ENCODE measurements at places on chromosomes 5 and 9.

GRCh38 chr5:133825631-133826289 is 142.7 kb downstream of the C5orf15 start:
- peak; percentile 22 for DNase-seq

- DNase-seq = no peak
Observed at GRCh38 chr5:51398875-51399642, 15.8 kb downstream of the ISL1 start.

DNA sequence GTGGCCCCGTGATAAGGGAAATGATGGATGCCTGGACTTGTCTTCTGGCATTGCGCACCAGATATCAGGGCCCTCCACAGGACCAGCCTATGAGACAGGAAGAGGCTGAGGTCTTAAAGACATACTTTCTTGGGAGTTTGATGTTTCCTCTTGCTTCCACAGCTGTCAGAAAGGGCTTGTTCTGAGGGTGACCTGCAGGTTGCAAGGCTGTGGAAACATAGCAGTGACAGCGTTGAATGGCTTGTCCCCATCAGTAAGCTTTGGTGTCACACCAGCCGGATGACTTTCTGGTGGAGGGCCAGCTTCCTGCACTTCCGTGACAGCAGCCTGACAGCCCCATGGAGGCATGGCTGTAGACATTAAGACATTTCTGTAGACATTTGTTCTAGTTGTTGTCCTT is 143.2 kb downstream of the C9orf152 start:
- DNase-seq = no peak

- DNase-seq = no peak
Observed at GRCh38 chr9:115340314-115340713, 222.4 kb upstream of the TNC start.

DNA sequence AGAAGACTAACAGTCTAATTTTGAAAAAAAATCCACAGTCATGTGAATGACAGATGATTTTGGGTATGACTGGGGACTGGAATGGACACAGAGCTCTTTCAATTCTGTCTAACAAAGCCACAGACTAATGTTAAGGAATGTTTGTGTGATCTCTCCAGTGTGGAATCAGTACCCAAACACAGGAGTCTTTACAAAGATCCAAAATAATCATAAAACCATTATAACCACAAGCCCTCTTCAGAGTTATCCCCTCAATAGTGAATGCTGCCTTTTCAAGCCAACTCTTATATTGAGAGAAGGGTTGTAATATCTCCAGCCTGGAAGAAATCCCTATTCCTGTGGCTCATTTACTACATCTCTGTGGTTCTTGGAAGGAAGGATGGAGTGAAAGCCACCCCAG is 552.0 kb upstream of the CLINT1 start:
- DNase-seq = no peak

DNA sequence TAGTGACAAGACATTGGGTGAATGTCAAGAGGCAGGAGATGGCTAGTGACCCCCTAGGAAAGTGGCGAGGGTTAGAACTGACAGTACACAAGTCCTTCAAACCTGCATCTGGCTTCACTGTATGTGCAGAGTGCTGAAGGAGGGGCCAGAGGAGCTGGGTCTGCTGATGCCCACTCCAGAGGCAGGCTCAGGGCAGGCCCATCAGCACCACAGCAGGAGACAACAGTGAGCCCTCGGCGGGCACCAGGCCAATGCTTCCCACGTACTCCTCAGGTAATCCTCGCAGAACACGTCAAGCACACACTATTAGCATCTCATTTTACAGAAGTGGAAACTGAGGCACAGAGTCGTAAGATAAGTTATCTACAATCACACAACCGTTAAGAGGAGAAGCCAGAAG is 76.1 kb upstream of the SH3PXD2B start:
- no peak for DNase-seq

DNA sequence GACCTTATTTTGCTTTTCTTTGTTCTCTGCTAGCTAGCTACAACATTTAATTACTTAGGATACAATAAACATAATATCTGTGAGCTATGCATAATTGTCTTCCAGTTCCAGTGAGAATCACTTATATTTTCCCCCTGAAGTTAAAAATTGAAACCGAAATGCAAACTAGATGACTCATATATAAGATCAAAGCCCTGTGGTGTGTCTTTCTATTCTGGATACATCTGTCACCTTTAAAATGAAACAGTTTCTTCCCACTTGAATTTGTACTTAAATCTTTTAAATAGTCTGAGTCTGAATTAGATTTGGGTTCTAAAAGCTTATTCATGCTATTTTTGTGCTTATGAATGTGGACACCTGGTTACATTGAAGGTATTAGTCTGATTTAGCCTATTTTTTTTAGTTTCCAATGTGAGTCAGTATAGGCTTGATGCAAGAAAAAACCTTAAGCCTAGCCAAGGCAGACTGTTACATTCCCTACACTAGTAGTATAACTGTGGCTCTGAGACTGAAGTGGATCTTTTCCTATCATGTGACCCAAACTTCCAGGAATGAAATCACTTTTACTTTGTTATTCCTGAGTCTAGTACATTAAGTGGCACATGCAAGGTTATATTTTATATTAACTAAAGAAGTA is 703.5 kb upstream of the RGMB start:
- no peak for DNase-seq

GRCh38 chr9:98381311-98382103 is 126.1 kb upstream of the TBC1D2 start:
- no peak for DNase-seq

DNA sequence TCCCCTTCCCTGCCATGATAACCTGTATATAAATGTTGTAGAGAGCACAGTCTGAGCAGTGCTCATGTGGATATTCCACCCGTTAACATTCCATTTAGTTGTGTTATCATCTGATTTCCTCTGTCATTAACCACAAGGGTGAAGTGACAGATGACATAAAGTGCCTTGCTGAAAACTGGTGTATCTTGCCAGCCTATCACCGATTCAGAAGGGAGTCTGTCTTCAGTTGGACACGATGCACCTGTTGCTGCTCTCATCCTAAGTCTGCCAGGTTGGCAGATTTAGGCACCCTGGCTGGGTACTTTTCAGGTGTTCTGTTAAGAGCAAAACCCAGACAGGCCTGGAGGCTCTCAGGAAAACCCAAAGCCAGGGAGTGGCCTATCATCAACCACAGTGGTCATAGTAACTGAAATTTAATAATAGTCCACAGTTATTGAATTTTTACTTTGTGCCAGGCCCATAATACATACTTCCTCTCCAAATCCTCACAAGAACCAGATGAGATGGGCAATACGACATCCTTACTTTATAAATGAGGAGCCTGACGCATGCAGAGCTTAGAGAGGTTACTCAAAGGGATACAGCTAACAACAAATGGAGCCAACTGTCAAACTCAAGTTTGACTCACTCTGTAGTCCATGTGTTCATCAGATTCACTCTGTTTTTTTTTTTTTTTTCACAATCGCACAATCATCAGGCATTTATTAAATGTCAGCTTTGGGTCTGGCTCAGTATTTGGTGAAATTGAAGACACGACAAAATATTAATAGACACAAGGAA is 100.7 kb upstream of the SPRY4 start:
- no peak for DNase-seq

GRCh38 chr5:57037355-57037754 is 85.4 kb upstream of the MIER3 start:
- DNase-seq = no peak

DNA sequence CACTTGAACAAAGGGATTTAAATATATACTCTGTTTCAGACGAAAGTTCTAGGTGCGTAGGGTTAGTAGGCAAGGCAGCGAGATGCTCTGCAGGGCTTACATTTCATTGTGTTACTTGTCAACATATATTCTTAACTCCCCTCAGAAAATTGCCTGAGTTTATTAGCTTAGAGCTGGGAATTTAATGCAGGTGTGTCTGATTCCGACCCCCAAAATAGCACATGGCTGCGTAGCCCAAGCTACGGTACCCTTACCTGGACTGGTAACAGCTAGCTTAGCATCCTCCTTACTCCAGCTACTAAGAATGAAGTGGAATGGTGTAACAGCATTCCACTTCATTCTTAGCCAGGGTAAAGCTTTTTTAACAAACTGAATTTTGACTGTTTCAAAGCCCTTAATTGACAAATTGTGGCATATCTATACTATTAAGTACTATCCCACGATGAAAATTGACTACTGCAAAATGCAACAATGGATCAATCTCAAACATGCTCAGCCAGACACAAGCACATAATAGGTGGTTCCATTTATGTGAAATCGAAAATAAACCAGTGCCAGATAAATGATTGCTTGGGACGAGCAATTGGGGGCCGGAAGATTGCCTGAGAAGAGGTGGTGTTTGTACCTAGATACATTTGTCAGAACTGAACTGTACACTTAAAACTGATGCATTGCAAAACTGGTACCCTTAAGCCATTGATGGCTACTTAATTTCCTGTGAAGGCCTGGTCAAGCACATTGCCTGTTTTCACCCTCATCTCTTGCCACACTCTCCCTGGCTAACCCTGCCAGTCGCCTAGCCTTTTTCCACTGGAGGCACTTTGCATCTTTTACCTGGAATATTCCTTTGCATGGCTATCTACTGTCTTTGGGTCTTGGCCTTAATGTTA is 3.0 kb upstream of the FGF18 start:
- no peak for DNase-seq

DNA sequence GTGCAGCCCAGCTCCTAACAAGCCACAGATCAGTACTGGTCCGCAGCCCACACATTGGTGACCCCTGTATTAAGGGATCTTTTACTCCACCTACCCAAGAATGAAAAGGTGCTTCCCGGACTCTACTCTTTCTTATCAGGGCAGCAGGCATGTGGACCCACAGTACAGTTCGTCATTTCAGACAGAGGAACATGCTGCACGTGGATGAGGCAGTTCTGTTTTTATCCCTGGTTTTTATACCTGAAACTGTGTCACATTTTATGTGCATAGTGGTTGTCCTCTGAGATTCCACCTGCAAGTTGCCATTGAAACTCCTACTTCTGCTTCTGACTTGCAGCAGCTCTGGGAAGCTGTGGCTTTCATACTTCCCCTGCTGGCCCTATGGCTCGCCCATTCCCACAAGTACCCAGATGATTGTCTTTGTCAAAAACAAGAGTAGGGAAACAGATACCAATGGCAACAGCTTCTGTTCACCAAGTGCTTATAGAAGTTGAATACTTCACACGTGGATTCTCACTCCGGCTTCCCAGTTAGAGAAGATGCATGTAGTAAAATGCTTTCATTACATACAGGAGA is 208.0 kb downstream of the TRIO start:
- DNase-seq = no peak

DNA sequence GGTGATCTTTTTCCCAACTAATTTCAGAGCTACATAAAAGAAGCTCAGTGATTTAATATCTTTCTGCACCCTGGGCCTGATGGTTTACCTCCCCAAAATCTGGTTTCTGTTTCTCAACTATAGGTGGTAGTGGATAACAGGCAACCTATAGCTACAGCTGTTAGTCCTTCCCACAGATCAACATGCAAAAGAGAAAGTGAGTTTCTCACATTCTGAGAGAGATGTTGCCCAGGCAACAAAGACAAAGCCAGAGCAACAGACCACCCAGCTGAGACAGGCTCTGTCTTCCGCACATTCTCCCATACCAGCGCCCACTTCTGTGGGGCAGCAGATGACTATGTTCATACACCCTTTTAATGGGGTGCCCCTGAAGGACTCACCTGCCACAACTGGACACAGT is 40.7 kb upstream of the PPP2R2B start:
- DNase-seq = no peak

GRCh38 chr9:73133921-73134407 is 17.7 kb upstream of the ANXA1 start:
- DNase-seq = no peak

DNA sequence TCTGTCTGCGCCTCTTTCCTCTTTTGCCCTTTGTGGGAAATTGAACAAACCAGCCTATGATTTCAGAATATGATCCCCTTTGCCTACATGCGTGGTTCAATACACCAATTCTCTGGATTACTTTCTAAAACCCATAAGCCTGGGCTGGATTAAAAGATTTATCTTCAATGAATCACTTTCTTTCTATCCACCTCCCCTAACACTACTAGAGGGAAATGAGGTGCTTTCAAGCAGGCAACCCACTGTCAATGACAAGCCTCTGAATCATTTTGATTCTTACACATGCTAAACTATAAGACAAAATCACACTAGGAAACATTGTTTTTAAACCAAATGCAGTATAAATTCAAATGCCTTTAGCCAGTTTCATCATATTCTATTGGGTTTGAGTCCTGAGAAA is 257.5 kb downstream of the AGTPBP1 start:
- DNase-seq = no peak

GRCh38 chr5:16726538-16726946 is 109.7 kb upstream of the RETREG1 start:
- no peak for DNase-seq

GRCh38 chr9:70830618-70831017 is 290.8 kb downstream of the TRPM3 start:
- no peak for DNase-seq

DNA sequence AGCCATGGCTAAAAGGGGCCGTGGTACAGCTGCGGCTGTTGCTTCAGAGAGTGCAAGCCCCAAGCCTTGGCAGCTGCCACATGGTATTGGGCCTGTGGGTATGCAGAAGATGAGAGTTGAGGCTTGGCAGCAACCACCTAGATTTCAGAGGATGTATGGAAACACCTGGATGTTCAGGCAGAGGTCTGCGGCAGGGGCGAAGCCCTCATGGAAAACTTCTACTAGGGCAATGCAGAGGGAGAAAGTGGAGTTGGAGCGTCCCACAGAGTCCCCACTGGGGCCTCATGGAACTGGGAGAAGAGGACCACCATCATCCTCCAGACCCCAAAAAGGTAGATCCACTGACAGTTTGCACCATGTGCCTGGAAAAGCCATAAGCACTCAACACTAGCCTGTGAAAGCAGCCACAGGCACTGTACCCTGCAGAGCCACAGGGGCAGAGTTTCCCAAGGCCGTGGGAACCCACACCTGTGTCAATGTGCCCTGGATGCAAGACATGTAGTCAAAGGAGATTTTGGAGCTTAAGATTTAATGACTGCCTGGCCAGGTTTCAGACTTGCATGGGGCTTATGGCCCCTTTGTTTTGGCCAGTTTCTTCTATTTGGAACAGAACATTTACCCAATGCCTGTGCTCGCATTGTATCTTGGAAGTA is 65.9 kb downstream of the DMXL1 start:
- DNase-seq = no peak

DNA sequence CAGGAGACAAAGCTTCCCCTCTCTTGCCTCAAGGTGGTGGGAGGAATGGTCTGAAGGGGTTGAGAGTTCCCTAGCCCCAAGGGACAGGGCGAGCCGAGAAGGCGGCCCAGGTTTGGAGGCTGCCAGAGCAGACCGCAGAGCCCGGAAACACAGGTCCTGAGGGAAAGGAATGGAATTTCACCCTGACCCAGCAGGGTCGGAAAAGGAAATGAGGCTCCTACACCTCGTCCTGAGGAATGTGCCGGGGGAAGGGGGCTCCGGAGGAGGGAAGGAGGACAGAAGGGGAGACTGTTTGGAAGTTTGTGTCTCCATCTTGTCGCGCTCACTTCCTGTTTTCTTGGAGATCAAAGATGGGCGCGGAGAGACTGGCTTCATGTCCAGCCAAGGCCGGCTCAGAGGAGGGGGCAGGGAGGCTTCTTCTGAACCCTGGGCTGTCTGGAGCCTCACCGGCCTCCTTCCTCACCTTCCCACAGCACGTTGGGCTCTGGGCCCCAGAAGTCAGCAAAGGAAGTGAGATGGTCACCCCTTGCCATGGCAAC is 9.6 kb downstream of the ENG start:
- DNase-seq = no peak

All from NCI-H1105 (cell line).